NCI-H1092 treated with DMSO at 0.1 percent for 48 hours (cell line): ENCODE measurements at places on chromosomes 6 and 20.

DNA sequence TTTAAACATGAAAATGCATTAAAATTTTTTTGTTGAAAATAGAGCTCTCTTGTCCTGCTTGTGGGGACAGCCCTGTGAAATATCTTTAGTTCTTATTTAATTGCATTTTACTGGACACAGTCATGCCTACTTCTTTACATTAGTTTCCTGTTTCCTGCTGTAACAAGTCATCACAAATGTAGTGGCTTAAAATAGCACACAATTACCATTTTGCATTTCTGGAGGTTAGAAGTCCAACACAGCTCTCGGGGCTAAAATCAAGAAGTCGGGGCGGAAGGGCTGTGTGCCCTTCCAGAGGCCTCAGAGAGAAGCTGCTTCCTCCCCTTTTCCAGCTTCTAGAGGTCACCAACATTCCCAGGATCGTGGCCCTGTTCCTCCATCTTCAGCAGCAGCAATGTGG, 29.4 kb downstream of the PNLDC1 start:
- DNase-seq = no peak

GRCh38 chr6:17355404-17355774, 38.0 kb upstream of the CAP2 start:
- no peak for DNase-seq

DNA sequence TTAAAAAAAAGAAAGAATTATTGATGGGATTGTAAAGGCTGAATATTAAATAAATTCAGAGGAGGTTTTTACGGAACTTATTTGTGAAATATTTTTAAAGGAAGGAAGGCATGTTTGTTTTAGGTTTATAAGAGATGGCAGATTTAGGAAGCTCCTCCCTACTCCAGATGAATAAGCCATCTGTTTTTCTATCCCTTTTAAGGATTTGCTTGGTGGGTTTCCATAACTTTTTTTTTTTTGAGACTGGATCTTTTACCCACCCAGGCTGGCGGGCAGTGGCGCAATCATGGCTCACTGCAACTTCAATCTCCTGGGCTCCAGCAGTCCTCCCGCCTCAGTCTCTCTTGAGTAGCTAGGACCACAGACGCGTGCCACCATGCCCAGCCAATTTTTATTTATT, 30.4 kb downstream of the PTPRA start:
- DNase-seq = no peak

DNA sequence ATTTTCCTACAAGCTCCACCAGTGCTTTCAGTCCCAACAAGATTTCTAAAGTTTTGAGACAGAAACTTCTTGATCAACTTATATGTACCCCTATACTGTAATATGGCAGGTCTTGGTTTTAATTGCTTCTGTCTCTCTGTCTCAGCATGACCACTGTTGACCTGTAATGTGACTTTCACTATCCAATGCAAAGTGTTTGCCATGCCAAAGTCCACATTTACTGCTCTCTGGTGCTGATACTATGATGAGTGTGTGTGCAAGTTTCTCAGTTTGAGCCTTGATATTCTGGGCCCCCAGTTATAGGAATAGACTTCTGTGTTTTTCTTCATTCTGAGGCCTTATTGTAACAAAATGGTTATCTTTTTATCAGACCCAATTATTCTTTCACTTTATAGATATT, 45.8 kb downstream of the OR2J2 start:
- DNase-seq = no peak

DNA sequence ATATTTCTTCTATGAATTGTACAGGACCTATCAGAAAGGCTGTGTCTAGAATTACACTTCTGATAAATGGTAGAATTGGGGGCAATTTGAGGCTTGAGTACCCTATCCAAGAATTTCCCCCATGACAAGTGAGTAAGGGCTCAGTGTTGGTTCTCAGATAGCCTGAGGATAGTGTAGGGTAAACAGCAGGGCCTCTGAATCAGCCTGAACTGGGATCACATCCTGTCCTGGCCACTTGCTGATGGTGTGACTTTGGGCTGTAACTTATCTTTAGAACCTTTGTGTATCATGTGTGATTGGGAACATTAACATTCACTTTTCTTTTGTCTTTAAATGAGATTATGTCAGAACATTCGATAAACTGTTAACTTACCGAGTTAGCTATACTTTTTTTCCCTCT, 151.0 kb downstream of the CLIC5 start:
- no peak for DNase-seq

DNA sequence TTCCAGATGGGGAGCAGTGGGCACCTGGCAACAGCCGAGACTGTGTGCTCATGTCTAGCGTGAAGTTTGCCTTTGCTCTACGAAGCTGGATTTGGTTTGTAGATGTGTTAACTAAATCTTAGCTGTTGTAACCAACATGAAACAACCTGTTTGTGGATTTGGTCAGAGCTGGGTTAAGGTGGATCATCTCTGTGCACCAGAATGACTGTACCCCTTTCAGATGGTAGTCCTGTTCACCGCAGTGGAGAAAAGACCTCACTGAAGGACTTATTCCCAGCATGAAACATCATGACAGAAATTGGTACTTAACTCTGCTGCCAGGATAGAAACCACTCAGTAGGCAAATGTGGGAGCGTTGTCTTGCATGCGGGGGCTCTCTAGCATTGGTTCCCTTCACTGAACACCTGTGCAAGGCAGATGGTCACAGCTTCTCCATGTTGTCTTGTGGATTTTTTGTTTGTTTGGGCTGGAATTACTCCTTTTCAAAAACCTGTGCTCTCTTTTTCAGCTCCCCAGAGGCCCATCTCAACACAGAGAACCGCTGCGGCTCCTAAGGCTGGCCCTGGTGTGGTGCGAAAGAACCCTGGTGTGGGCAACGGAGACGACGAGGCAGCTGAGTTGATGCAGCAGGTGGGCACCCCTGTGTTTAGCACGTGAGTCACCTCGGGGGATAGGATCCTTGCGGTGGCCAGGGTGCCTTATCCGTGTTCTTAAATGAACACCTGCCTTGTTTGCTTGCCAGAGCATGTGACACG, 19.3 kb upstream of the EFCAB8 start:
- DNase-seq = peak; percentile 21

- DNase-seq = no peak
Measured at GRCh38 chr6:107695061-107695720, 128.9 kb downstream of the SCML4 start.
